ENCODE measurements at places on chromosomes 11 and 22.
A peak's percentile ranks its signal among the peaks of the same experiment; 100 is the strongest.

DNA sequence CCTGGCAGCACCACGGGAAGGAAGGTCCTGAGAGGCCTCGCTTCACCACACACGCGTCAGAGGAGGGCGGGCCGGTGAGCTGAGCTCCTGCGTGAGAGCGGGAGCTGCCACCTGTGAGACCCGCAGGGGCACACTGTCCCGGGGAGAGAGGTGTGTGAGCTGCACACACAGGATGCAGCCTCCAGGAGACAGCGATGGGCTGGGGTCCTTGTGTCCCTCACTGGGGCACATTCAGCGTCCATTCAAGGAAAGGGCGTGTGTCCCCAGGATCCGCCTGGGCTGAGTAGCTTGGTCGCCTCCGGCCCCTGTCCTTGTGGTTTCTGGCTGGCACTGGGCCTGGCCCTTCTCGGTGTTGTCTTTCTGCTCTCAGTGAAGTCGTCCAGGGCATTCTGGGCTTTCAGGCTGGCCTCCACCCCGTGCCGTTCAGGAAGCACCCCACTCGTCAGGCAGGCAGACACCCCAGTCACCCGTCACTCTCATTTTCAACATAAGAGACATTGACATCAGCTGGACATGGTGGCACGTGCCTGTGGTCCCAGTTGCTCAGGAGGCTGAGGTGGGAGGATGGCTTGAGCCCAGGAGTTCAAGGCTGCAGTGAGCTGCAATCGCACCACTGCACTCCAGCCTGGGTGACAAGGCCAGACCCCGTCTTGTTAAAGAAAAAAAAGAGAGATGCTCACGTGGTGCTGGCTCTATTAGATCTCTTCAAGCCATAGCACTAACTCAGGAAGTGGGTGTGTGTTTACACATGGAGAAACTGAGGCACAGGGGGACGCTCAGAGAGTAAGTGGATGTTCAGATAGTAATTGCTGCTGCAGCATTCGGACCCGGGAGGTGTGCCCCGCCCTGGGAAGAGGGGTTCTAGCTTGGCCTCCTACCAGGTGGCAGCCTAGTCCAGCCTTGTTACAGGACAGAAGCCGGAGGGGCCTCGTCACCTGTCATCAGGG is 1081.6 kb downstream of the BRD1 start:
- no peak for DNase-seq

GRCh38 chr11:134363592-134363991 is 31.8 kb downstream of the GLB1L2 start:
- no peak for DNase-seq

- no peak for DNase-seq
Measured at GRCh38 chr22:36904260-36904880, 9.1 kb upstream of the CSF2RB start.

DNA sequence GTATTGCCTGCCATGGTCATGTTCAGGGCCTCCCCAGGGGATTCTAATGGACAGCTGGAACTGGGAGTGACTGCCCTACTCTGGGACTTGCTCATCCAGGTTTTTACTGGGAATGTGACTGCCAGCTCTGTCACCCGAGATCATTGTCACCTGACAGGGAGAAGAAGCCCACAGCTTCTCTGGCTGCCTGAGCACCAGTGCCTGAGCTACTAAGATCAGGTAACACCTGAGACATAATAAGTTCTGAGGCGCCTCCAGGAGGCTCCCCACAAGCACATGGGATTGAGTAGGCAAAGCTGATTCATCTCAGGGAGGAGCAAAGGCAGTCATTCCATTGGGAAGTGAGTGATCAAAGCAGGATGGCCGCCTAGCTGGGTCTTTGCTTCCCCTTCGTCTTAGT is 84.2 kb upstream of the GALNT18 start:
- DNase-seq: no peak

DNA sequence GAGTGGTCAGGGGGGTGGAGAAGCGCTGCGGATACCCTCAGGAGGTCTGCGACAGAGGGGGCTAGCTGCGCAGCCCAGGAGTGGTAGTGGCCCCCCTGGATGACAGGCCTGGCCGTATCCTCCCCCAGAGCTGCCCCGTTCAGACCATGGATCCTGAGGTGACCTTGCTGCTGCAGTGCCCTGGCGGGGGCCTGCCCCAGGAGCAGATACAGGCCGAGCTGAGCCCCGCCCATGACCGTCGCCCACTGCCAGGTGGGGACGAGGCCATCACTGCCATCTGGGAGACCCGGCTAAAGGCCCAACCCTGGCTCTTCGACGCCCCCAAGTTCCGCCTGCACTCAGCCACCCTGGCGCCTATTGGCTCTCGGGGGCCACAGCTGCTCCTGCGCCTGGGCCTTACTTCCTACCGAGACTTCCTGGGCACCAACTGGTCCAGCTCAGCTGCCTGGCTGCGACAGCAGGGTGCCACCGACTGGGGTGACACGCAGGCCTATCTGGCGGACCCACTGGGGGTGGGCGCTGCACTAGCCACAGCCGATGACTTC is 505 bp downstream of the NUDT22 start:
- peak; percentile 43 for DNase-seq

DNA sequence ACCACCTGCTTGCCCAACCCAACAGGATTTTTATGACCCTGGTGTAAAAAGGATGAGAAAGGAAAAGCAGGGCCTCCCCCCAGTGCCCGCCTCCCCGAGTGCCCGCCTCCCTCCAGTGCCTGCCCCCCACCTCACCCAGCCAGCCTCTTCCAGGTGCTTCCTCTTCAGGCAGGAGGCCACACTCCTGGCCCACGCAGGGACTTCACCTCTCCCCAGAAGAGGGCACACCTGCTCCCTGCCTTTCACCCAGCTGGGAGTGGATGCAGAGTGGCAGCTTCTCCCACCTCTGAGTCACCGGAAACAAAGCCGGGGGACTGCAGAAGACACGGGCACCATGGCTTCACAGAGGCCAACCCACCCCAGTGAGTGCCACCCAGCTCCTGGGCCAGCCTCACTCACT is 16.1 kb downstream of the CPT1A start:
- DNase-seq: no peak

DNA sequence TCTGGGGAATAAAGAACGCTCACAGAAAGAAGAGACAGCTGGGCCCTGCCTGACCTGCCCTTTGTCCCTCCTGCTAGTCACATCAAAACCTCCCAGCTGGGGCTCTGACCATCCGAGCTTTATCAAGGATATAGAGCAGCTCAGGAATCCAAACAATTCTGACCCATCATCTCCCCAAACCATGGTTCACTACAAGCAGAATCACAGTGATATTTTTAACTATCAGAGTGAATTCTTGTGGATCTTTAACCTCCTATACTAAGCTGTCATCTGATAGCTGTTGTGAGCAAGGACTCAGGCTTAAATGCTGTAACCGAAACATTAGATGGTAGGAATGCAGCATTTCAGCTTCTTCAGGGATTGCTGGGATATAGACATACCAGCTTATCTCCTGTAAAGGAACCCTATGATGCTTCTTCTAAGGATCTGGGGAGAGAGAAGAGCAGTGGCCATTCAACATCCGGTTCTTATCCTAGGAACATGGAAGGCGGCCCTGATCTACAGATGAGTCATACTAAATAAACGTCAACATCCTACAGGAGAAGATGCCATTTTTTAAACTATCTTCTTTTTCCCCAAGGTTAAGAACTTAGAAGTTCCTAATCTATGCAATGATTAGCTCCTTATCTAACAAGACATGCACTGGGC is 84.7 kb upstream of the AKIP1 start:
- peak; percentile 74 for DNase-seq

DNA sequence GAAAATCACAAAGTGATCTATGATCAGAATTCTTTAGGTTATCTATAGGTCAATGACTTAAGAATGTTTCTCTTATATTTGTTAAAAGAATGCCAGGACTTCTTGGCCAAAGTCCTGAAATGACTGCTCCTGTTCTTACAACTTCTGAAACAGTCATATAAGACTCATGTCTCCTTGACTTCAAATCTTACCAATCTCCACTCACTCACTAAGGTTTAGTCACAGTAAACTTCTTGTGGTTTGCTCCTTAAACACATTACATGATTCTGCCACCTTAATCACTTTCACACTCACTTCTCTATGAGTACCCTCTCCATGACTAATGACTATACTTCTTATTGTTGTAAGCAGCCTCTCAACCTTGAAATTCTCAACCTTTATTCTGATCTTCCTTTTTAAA is 648.7 kb upstream of the CCDC179 start:
- no peak for DNase-seq

- no peak for DNase-seq
Measured at GRCh38 chr22:43859621-43860020, 2.7 kb downstream of the SULT4A1 start.

DNA sequence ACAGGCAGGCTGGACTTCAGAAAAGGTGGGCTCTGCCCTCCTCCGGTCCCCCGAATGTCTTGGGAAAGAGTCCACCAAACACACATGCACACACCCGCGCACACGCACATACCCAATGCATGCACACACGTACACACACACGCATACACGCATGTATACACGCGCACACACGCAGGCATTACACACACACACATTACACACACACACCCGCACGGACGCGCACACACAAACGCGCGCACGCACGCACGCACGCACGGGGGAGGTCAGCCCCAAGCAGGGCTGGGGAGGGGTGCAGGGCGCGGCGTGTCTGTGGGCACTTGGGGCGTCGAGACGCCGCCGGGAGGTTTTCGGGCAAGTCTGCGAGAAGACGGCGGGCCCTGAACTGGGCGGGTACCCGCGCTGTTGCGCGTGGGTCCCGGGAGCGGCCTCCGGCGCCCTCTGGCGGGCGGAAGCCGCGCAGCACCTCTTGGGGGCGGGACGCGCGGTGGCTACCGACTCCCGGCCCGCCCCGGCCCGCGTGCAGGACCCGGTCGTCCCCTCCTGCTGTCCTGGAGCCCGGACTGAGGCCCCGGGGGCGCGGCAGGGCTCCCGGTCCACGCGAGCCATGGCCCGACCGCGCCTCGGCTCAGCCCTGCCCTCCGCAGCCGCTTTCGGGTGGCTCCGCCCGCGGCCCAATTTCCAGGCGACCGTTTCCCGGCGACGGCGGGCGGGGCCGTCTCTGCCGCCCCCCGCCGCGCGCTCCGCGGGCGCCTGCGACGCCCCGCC is 3.6 kb downstream of the SEPTIN5 start:
- peak; percentile 93 for DNase-seq

DNA sequence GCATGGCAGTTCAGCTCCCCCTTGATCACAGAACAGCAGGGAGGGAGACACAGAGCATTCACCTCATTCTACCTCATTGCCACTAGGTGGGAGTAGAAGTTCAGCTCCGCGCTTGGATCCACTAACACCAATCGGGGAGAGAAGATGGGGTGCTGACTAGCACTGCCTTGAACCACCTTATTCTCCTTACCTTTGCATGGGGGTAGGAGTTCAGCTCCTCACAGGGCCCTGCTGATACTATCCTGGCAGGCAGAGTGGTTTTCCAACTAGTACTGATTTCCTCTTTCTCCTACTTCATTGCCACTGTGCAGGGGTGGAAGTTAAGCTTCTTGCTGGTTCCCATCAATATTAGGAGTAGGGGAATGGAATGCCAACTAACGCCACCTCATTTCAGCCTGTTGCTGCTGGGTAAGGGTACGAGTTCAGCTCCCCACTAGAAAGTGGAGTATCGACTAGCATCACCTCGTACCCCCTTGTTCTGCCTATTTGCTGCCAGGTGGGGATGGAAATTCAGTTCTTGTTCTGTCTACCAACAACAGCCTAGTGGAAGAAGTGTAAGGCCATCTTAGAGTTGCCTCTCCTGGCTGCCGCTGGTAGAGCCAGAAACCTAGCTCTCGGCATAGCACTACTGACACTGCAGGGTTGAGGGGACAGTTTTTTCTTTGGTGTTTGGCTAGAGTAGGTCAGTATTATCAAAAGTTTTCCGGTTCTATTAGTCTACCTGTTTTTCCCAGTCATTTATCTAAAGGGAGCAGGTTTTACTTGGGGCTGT is 550.9 kb upstream of the CCDC90B start:
- peak; percentile 40 for DNase-seq

DNA sequence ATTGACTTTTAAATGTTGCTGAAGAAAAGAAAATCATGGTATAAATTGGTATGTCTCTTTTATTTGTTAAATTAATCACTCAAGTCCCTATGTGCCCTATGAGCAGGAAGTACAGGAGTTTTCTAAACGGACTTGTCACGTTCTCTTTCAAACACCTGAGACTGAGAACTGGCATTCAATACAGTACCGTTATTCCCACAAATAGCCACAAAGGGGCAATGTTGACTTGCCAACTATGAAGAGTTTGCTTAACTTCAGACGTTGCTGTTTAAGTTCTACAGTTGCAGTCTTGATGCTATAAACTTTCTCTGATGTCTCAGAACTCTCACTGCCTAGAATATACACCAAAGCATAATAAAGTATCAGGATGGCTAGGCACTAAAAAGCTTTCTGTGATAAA is 7.6 kb downstream of the OR56A1 start:
- DNase-seq: peak; percentile 5

GRCh38 chr22:39148026-39148726 is 4.3 kb downstream of the CBX7 start:
- no peak for DNase-seq

GRCh38 chr11:26930518-26931247 is 63.2 kb upstream of the FIBIN start:
- no peak for DNase-seq

DNA sequence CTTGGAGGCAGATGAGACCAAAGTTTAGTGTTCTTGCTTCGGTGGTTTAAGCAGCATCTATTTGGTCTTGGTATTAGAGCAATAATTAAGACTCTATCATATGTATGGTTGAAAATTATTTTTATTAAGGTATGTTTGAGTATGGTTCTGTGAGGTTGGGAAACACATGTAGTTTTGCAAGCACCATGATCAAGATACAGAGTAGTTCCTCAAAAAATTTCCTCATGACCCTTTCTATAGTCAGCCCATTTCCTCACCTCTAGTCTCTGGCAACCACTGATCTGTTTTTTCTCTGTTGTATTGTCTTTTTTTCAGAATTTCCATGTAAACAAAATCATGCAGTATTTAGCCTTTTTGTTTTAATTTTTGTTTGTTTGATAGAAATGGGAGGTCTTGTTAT is 18.4 kb downstream of the MTMR3 start:
- DNase-seq: no peak

GRCh38 chr22:37822079-37822833 is 926 bp upstream of the GALR3 start:
- no peak for DNase-seq

- DNase-seq: no peak
Measured at GRCh38 chr11:11760838-11761237, 80.9 kb upstream of the USP47 start.

- DNase-seq: peak; percentile 9
Measured at GRCh38 chr11:95567685-95568084, 221.9 kb downstream of the FAM76B start.

DNA sequence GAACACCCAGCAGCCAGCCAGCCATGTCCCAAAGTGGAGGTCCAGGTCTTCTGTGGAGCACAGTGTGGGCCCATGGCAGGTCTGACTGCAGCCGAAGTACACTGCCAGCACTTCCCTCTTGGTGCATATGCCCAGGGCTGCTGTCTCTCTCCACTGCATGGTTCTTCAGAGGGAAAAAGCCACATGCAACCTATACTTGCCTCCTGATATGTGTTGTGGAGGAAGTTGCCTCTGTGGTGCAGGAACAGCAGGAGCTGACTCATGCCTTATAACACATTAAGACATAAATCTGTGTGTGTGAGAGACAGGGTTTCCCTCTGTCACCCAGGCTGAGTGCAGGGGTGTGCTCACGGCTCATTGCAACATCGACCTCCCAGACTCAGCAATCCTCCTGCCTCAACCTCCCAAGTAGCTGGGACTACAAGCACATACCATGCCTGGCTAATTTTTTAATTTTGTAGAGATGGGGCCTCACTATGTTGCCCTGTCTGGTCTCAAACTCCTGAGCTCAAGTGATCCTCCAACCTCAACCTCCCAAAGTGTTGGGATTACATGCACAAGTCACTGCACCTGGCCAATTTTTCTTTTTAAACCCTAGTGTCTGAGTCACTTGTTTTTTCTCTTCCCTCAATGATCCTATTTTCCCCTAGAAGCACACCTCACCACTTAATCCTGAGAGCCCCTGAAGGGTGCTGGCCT is 98.8 kb downstream of the MPPED2 start:
- no peak for DNase-seq

GRCh38 chr22:27115816-27116256 is 458.4 kb downstream of the MIAT start:
- DNase-seq: peak; percentile 70

Data from hepatic stellate cell (primary cell).